ENCODE measurements at places on chromosomes 12 and 14. TPM values are rescaled to one million over a fixed set of nuclear protein-coding genes. Genes with fewer than 3 reads are reported as not detected.

The HOXC10 gene
- total RNA-seq, result 2.9 TPM

The PLCZ1 gene
- not detected for total RNA-seq

The HVCN1 gene
- 0.77 TPM for total RNA-seq

The FAM186B gene
- total RNA-seq, result 0.15 TPM

The TPPP2 gene
- total RNA-seq, result not detected

The TAS2R31 gene
- total RNA-seq, result 0.28 TPM

The PLEKHG7 gene
- total RNA-seq, result 0.06 TPM

The CRIP1 gene
- 1,965 TPM for total RNA-seq

The CEP170B gene
- total RNA-seq, result 24.8 TPM

The ITGB7 gene
- 0.33 TPM for total RNA-seq

The RNF212B gene
- total RNA-seq, result not detected

The ZNF740 gene
- total RNA-seq, result 12.2 TPM

The PTPRO gene
- total RNA-seq, result 0.06 TPM

The SYNDIG1L gene
- not detected for total RNA-seq

The TMEM63C gene
- total RNA-seq, result 0.96 TPM

The ACOT4 gene
- total RNA-seq, result 1.9 TPM

The PCED1B gene
- total RNA-seq, result 44.4 TPM

The DGKA gene
- 14.3 TPM for total RNA-seq

The ADSS1 gene
- 5.6 TPM for total RNA-seq

The NCOR2 gene
- 228 TPM for total RNA-seq

The STYK1 gene
- 0.28 TPM for total RNA-seq

The PDZRN4 gene
- not detected for total RNA-seq

The TMEM119 gene
- total RNA-seq, result 0.09 TPM

The TEX22 gene
- total RNA-seq, result 0.19 TPM

The JPH4 gene
- total RNA-seq, result not detected

The AGAP2 gene
- 0.12 TPM for total RNA-seq

The CLEC4E gene
- total RNA-seq, result not detected

The RNU4-1 gene
- not detected for total RNA-seq

Measured in A549 treated with CORT108297 at 1 μM for 4 hours (cell line).